Activated effector memory CD4-positive, alpha-beta T cell treated with Interleukin-2 at 50 U/mL for 16 hours (primary cell): ENCODE measurements at places on chromosomes 12 and 14.

DNA sequence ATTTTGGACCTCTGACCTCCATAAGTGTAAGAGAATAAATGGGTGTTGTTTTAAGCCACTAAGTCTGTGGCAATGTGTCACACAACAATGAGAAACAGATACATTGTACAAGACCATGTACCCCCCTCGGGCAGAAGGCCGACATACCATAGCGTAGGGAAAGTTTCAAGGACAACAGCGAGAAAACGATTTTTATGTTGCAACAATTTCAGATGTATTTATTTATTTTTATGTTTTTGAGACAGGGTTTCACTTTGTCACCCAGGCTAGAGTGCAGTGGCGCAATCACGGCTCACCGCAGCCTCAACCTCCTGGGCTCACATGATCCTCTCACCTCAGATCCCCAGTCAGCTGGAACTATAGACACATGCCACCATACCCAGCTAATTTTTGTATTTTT, 136.4 kb upstream of the NCOR2 start:
- no peak for DNase-seq

DNA sequence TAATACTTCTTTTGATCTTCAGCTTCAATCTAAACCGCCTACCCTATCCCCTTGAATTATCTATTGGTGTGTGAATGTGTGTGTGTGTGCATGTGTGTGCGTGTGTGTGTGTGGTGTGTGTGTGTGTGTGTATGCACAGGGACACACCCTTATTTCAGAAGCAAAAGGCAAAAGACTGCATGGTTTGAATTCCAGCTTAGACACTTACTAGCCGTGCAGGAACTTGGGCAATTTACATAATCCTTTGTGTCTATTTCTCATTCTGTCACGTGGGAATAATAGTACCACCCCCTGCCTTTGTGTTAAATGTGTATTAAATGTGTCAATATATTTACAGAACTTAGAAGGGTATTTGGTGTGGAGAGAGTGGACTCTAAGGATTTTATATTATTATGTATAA, 251.7 kb downstream of the TMEM132C start:
- DNase-seq: no peak

GRCh38 chr12:122895704-122896636, at the start of gene VPS37B:
TSS of gene VPS37B (minus strand) at chr12:122896124. CDS start at chr12:122896062, 62 bp downstream.
- DNase-seq: peak; percentile 72

DNA sequence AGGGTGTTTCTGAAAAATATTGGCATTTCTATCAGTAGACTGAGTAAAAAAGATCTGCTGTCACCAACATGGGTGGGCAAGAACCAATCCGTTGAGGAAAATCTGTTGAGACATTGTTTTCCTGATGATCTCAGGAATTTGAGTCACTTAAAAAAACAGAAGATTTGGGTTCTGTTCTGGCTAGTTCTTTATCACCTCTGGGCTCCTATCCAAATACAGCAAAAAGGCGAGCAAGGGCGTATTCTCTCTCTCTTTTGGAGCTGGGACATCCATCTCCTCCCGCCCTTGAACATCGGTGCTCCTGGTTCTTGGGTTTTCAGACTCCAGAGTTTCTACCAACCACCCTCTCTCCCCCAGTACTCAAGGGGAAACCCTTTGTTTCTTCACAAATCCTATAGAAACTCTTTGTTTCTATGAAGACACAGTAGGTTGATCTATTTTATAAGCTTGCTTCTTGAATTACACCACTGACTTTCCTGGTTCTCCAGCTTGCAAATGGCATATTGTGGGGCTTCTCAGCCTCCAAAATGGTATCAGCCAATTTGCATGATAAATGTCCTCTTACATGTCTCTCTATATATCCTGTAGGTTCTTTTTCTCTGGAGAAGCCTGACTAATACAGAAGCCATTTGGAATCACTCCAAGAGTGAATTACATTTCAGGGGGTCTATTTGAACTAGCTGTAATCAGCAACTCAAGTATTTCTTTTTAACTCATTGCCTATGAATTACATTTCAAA, 263.9 kb upstream of the TMTC1 start:
- no peak for DNase-seq

GRCh38 chr12:15428632-15429031, 106.3 kb downstream of the PTPRO start:
- no peak for DNase-seq

GRCh38 chr12:24121911-24122310, 172.4 kb upstream of the SOX5 start:
- DNase-seq: no peak

DNA sequence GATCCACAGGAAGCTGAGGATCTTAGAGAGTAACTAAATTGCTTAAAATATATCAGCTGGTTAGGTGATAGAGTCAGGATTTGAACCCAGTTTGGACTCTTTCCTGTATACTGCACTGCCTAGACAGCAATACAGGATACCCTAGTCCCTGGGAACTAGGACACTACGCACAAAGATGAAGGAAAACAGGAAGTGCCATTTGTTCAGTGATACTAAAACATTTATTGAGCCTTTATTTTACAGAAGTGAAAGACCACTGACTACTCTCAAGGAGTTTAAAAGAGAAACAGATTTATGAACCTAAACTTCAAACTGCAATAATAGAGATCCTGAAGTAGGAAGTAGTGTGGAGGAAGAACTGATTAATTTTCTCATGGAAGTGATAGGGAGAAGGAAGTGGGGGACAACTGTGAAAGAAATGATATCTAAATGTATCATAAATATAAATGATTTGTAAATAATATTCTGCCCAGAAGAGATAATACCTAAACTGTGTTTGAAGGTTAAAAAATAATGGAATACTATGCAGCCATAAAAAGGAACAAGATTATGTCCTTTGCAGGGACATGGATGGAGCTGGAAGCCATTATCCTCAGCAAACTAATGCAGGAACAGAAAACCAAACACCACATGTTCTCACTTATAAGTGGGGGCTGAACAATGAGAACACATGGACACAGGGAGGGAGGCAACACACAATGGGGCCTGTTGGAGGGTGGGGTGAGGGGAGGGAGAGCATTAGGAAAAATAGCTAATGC, 18.2 kb downstream of the MSRB3 start:
- DNase-seq: no peak

DNA sequence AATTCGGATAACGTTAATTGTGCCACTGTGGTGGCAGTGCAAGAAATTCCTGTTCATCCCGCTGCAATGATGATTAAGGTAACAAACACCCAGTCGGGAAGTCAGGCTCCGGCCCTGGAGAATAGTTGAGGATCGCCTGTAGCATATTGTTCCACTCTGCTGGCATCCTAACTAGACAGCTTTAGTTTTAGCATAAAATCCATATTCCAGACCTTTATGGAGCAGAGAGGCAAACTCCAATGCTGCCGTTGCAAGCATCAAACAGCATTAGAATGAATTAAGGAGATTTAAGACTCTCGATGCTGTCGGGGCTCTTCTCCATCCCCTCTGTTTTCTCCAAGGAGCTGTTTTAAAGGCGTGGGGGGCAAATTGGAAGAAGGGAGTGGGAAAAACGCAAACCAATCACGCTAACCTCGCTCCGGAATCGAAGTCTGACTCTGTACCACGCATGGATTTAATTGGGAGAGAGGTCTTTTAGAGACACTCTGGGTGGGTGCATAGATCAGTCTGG, 660.4 kb downstream of the VRK1 start:
- DNase-seq: no peak

DNA sequence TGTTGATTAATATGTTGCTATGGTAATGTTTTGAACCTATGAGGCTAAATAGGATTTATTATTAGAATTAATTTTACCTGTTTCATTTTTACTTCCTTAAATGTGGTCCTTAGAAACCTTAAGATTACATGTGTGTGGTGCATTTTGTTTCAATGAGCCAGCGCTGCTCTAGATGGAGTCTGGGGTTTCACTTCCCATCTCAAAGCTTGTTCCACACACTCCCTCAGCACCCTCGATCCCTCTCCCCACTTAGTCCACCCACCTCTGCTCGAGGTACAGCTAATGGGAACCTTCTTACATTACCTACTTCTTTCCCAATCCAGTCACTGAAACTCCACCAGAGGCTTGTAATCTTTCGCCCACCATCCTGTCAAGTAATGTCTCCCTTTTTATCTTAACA, 205.2 kb downstream of the PAX9 start:
- DNase-seq: no peak

DNA sequence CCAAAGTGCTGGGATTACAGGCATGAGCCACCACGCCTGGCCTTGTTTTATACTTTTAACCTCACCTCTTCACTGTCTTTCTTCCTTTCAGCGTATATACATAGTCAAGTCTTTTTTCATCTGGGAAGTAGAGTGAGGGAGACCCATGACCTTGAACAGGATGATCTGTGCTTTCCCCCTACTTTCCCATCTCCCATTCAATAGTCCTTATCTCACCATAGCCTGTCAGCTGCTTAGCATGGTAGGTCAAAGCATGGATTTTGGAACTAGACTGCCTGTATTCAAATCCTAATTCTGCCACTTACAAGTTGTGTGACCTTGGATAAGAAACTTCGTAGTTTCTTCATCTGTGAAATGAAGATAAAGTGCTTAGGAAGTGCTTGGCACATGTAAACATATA, 96.4 kb upstream of the MON2 start:
- no peak for DNase-seq

GRCh38 chr12:104615048-104615561, 158.4 kb downstream of the CHST11 start:
- DNase-seq: no peak

DNA sequence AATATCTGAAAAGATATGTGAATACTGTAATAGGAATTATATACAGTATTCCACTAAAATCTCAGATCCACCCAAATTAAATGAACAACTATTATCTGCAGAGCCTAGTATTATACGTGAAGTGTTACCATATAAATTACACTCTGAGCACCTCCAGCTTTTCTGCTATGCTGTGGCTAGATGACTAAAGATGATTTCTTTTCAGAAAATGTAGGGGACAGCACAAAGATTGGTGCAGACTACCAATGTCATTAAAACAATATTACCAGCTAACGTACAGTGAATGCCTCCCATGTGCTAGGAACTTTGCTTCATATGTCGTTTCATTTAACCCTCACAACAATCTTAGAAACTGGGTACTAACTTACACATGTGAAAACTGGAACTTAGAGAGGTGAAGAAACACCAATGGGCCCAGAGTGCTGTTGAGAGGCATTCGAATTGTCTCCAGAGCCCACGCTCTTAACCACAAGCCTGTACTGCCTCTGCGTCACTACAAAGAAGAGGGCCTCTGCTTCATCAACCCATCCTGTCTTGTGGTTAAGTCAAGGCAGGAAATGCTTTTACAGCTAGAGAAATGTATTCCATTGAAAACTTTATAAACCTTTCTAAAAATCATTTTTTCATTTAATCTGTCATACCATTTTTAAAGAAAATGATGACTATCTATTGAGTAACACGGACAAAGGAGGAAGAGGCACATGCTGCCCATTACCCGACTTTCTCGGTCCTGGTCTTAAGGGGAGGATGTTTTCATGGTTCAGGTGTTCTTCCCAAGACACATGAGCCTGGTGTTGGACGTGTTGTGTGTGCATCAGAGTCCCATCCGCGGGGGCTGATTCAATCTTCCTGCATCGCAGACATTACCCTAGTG, 1.3 kb downstream of the GPR65 start:
- DNase-seq: peak; percentile 36

DNA sequence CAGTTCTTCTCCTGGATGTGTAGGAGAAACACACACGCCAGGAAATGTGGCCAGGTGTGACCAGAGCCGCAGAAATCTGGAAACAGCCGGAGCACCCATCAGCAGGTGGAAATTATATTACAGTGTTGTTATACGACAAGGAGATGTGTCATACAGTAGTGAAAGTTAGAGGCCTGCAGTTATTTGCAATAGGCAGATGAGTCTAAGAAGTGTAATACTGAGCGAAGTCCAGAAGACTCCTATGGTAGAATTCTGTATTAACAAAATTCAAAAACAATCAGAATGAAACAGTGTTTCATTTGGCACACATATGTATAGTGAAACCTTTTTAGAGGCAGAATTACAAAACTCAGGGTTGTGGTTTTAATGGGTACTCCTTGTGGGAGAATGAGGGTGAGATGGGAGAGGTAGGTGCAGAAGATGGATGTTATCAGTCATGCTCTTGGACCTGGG, 39.3 kb upstream of the AMN start:
- DNase-seq: no peak

DNA sequence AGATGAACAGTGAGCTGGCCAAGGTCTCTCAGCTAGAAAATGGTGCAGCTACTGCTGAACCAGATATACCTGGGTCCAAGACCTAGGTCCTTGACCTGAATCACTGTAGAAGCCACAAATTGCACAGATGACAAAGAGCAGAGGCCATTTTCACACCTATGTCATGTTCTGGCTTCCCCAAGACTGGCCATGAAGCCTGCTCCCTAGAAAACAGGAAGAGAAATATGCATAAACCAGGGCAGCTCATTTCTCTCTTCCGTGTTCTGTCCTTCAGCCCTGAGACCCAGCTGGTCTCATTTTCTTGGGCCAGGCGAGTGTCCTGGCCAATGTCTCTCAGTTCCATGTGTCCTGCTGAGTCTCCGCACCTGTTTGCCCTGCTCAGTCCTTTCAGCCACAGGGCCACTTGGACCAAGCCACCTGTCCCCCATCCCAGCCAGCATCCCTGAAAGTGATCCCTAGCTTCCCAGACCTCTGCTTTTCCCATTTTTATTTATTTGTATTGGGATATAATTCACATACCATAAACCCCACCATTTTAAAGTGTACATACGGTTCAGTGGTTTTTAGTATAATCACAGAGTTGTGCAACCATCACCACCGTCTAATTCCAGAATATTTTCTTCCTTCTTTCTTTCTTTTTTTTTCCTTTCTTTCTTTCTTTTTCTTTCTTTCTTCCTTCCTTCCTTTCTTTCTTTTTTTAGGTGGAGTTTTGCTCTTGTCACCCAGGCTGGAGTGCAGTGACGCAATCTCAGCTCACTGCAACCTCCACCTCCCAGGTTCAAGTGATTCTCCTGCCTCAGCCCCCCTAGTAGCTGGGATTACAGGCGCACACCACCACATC, 27.0 kb downstream of the P2RX7 start:
- no peak for DNase-seq

DNA sequence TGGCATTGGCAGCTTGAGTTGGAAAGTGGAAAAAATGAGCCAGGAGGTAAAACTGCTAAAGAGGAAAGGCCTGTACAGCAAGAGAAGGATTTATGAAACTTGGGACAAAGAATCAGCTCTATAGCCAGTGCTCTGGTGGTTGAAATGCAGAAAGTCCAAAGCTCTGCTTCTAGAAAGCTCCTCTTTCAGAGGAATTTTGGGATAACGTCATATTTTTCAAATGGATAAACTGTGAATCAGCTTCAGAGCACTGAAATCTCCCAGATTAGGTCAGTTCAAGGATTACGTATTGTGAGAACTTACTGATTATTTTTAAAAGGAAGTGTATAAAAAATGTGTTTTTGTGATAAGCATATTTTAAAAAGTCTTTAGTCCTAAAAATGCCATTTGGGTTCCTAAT, 203.1 kb upstream of the CNOT2 start:
- no peak for DNase-seq

GRCh38 chr14:22520796-22521195, 68.2 kb downstream of the DAD1 start:
- no peak for DNase-seq

- no peak for DNase-seq
Observed at GRCh38 chr12:9779209-9779608, 18.5 kb upstream of the CD69 start.
